ENCODE measurements at places on chromosomes 5 and 9.
A peak's percentile ranks its signal among the peaks of the same experiment; 100 is the strongest.

DNA sequence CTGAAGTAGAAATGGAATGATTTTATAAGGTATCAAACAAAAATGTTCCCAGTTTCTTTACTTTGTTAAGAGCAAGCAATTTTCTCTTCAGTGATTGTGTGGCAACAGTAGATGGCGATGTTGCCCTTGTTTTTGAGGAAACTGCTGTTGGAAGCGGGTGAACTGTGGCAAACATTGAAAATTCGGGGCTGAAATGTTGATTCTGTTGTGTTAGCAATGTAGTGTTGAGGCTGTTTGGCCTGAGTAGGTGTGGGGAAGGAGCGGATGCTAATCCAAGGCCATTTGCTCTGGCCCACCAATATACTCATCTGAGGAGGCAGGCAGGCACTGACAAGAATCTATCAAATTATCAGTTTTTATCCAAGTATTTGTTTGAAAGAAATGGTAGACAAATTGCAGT is 129.8 kb downstream of the SLC12A2 start:
- DNase-seq = no peak

GRCh38 chr9:99373912-99374311 is 151.8 kb downstream of the SEC61B start:
- no peak for DNase-seq

DNA sequence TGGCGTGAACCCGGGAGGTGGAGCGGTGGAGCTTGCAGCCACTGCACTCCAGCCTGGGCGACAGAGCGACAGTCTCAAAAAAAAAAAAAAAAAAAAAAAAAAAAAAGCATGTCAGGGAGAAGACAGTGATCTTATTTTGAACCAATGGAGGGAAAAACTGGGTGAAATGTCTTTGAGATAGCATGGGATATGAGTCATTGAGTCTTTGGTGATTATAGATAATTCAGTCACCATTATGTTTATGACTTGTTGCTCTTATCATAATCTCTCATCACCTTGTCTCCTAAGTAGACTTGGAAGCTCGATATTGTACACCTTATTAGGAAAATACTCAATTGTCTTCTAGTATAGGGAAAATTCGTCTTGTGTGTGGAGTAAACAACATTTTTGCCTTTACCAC is 55.1 kb upstream of the KDM4C start:
- no peak for DNase-seq

DNA sequence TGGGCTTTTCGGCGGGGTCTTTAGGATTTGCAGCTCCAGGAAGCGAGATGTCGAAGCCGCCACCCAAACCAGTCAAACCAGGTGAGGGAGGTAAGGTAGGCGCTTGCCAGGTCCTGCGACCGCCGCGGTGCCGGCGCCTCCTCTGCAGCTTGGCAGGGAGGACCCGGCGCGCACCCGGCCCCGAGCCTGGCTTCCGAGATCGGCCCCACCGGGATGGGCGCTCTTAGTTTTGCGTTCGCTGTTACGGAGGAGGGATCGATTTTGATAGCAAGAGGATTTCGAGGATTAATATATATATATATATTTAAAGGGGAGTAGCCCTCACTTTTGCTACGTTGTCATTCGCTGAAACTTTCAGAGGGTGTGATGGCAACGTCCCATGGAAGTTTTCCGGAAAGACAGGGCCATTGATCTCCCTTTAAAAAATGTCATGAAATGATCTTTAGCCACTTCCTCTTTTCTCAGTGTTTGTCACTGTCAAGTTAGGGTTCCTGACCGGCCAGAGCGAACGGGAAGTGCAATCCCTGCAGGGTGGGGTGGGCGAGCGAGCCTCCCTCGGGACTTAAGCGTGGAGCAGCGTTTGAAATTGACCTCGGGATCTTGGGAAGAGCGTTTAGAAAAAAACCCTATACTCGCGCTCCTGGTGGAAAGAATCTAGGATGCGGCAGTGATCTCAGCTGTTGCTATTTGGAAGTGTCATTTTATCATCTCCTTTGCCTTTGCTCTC is 495 bp downstream of the OSTF1 start:
- DNase-seq = peak; percentile 64

DNA sequence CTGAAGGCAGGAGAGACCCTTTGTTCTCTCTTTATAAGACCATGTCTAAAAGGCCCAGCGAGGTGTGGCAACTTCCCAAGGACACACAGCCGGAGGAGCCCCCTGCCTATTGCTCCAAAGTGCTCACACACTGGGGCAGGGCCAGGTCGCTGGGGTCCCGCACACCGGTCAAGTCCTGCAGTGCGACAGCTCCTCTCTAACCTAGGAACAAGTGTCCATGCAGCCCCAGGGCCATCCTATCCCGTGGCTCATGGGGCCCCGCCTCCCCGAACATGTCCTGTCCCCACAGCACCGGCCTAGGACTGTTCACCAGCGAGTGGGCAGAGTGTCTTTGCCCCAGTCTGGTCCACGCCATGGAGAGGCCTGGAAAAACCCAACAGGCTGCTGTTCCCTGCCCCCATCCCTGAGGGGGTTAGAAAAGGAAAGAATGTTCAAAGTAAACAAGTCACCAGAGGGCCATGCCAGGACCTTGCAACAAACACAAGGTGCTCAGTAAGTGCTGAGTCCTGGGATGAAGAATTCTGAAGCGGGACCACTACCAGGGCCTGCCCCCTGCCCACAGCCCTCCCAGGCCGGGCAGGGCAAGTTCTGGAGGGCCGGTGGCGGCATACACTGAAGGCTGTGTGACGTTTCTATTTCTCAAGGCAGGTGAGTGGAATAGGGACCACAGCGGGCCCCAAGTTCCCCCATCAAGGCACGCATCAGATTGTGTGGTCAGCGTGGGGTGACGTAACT is 938 bp downstream of the NINJ1 start:
- peak; percentile 64 for DNase-seq

GRCh38 chr5:111781200-111781599 is 24.2 kb upstream of the NREP start:
- DNase-seq = no peak

DNA sequence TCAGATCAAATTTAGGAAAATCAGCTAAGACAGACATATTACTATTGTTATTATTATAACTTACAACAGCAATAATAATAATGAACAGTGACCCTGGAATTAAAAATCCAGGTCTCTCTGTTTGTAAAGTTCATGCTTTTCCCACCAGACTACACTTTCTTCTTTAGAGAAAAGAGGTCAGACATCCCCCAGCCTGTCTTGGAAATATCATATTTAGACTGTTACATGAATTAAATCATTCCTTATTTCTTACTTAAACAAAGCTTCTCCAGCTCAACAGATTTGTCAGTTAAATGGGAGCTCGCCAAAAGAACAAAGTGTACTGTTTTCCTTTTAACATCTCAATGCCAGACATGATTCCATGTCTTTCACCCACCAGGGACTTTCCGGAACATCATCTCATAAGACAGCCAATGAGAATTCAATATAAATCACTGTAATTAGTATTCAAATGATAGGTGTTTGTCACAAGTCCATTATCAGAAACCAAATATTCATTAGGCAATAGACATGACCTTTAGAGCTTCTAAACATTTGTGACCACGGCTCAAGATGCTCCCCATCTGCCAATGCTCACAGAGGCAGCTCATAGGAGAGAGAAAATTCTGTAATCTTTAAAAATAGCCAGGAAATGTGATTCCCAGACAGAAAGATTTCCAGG is 351.9 kb downstream of the ENC1 start:
- DNase-seq = no peak

GRCh38 chr5:127846884-127847283 is 143.7 kb downstream of the CCDC192 start:
- DNase-seq = no peak

- DNase-seq = no peak
These were observed 79.7 kb upstream of the SSBP2 start for GRCh38 chr5:81830596-81830995.

DNA sequence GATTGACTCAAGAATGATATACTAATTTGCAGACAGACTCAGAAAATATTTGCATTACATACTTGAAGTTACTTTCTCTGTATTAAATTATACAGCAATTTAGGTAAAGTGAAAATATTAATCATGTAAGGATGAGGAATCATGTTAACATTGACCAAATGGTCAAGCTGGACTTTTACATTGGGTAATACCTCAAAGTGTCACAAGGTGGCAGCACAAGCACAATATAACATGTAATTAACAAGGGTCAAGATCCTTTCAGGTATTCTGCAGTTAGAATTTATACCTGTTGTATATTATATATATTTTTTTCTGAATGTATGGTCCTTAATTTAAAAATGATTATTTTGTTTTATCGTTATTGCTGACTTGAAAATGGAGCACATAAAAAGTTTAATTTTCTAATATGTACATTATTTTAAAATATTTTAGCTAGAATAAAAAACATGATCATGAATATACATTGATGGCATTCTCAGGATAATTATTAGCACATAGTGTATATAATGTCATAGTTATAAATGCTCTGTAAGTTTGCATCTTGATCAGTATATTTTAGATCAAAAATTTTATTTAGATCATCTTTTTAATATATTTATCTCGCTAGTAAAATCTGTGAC is 8.6 kb downstream of the HAPLN1 start:
- no peak for DNase-seq

DNA sequence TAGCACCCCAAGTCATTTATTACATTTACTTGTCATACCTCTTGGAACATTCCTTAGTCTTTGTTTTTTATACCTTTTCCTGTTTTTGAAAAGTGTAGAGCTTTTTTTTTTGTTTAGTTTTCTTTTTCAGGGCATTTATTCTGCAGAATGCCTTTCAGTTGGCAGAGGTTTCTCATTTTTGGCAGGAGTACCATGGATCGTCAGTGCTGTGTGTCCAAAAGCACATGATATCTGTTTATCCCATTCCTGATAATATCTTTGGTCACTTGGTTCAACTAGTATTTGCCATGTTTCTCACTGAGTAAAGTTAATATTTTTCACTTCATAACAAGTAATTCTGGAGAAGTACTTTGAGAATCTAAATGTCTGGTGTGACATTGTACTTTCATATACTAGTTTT is 10.7 kb downstream of the OGN start:
- no peak for DNase-seq

DNA sequence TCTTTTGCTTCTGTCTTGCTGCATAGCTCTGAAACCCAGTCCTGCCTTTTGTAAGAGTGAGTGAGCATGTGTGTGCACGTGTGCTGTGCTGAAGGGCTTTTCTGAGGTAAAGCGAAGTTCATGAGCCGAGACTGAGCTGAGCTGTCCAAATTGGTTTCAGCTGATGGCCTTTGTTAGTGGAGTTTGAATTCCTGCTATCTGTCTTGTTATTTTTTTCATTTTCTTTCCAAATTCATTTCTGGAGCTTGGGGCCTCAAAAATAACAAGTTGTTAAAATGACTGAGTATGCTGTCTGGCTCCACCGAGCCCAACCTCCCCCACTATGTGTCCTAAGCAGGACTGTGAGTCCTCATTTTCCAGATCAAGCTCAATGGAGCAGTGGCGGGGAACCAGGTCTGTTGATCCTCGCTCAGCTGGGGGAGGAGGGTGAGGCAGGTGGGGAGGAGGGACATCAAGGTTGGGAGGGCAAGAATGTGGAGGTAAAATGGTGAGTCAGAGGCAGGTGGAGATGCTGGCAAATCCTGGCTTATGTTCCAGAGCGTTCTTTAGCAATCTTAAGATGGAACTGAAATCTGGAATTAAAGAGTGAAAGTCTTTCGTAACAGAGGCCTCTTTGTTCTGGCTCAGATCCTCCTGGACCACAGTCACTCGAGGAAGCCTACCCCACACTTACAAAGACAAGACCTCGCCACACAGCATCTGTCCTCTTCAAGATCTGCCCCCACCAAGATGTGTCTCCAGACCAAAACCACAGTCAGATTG is 63.9 kb downstream of the SREK1 start:
- no peak for DNase-seq

DNA sequence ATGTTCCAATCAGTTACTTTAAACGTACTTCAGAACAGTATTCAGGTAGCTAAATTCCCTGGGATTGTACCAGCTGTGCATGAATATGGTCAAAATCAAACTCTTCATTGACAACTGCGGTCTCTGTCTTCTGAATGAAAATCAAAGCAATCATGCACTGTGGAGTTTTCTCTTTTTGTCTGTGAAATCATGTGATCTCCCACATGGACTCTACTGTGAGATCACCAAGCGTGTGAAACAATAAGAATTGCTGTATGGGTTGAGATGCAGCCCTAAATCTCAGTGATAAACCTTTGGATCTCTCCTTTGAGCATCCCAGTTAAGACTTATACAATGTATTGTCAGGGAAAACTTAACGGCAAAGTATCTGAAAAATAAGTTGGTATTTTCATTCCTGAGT is 6.1 kb downstream of the NRG2 start:
- DNase-seq = no peak

- no peak for DNase-seq
These were observed 106.4 kb upstream of the NIPBL start for GRCh38 chr5:36770125-36770524.

GRCh38 chr9:108554831-108555230 is 301.0 kb downstream of the ACTL7B start:
- no peak for DNase-seq

DNA sequence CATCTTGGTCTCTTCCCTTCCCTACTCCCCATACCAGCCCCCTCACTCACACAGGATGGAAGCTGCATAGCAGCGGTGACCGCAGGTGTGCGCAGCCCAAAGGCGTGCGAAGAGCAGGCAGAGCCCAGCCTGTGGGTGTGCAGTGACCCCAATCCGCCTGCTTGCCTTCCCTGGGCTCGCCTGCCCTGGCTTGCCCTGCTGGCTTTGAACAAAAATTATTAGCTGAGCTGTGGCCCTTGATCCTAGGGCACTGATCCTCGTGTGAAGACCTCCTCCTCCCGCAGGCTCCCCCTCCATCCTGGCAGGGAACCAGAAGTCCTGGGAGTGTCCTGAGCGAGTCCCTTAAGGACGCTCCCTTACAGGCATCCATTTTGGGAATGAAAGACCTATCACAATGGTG is 31.9 kb downstream of the MORN5 start:
- no peak for DNase-seq

- DNase-seq = no peak
These were observed 22.0 kb upstream of the PTBP3 start for GRCh38 chr9:112355427-112355897.

DNA sequence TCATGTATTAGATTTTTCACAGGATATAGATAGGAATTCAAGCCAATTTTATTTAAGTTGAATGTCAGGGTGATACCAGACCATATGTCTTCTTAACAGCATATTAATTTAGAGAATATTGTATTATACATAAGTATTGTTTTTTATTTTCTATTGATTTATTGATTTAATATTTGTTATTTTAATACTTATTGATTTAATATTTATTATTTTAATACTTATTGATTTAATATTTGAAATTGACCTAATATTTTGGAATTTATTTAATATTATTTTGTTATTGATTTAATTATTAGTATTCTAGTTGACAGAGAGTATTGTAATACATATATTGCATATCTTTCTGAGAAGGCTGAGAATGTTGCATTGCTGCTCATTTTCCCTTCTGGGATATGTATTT is 1411.8 kb upstream of the ACO1 start:
- DNase-seq = no peak

GRCh38 chr5:83167538-83167937 is 90.2 kb downstream of the XRCC4 start:
- DNase-seq = no peak

- DNase-seq = no peak
These were observed 172.3 kb upstream of the MVB12B start for GRCh38 chr9:126154182-126154827.

- DNase-seq = no peak
These were observed 139.9 kb downstream of the RFX3 start for GRCh38 chr9:3385871-3386270.

Data from pancreas (tissue), 10 donors.